ENCODE measurements at places on chromosomes 5 and 9.

GRCh38 chr5:117107859-117108258 lies 533.2 kb upstream of the SEMA6A start:
- no peak for DNase-seq

DNA sequence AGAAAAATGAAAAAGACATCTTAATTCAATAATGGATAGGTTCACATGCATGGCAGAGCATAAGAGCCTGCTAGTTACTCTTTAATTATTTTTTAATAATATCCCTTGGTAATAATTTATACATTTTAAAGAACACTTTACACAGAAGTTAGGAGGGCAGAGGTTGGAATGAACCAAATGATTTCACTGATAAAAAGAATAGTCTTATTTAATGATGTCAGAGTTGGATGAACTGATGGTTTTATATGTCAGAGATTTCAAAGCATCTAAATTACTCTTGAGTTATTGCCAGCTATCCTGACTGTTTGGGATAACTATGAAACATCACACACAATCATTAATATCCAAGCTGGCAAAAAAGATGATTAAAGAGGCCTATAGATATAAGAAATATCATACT lies 244.8 kb downstream of the CSNK1G3 start:
- no peak for DNase-seq

DNA sequence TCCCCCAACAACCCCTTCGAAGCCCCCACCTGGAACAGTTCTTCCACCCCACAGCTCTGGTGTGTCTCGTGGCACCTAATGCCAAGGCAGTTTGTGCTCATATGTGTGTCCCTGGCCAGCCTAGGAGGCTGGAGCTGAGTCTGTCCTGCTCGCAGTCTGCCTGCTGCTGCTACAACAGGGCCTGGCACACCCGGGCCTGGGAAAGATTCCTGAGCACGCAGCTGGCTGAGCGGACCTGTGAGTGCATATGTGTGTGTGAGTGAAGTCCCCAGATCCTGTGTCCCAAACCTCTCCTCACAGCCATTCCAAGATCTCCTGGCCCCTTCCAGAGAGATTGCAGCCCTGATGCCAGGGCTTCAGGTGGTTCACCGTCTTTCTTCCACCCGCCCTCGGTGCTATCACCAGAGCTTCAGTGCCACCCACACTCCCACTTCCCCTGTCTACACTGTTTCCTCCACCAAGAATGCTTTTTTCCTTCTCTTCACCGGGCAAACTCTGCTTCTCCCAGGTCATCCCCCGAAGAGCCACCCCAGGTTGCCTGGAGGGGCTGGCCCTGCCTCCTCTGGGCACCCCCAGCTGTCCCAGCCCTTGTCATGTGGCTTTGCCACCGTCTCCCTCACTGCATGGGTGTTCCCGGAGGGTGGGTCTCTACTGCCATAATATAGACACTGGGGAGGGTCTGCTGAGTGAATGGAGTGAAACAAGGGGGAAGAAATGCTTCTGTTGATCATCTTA lies 28.4 kb downstream of the LMX1B start:
- DNase-seq: no peak

DNA sequence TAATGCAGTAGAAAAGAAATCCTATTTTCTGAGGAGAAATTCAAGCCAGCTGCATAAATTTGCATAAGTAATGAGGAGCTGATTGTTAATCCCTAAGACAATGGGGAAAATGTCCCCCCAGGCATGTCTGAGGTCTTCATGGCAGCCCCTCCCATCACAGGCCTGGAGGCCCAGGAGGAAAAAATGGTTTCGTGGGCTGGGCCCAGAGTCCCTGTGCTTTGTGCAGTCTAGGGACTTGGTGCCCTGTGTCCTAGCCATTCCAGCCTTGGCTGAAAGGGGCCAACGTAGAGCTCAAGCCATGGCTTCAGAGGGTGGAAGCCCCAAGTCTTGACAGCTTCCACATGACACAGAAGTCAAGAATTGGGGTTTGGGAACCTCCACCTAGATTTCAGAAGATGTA lies 357.5 kb downstream of the SPATA31D1 start:
- no peak for DNase-seq

DNA sequence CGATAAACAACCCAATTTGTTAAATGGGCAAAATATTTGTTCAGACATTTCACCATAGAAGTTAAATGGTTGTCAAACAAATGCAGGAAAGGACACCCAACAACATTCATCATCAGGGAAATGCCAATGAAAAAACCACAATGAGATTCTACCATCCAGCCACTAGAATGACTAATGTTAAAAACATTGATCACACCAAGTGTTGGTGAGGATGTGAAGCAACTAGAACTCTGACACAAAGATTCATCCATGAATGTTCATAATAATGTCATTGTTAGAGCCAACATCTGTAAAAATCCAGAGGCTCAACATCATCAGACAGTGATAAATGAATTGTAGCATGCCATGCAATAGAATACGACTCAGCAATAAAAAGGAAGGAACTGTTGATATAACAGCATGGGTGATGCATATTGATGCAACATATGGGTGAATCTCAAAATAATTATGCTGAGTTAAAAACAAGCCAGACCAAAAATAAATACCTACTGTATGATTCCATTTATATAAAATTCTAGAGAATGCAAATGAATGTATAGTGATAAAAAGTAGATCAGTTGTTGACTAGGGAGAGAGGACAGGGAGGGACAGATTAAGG lies 55.9 kb upstream of the UNC5A start:
- peak; percentile 38 for DNase-seq

- no peak for DNase-seq
Measured at GRCh38 chr5:93884254-93884653, 142.9 kb upstream of the POU5F2 start.

GRCh38 chr5:113187906-113188305 lies 211.3 kb downstream of the DCP2 start:
- DNase-seq: no peak

GRCh38 chr5:164202338-164202737 lies 696.9 kb downstream of the MAT2B start:
- DNase-seq: no peak

DNA sequence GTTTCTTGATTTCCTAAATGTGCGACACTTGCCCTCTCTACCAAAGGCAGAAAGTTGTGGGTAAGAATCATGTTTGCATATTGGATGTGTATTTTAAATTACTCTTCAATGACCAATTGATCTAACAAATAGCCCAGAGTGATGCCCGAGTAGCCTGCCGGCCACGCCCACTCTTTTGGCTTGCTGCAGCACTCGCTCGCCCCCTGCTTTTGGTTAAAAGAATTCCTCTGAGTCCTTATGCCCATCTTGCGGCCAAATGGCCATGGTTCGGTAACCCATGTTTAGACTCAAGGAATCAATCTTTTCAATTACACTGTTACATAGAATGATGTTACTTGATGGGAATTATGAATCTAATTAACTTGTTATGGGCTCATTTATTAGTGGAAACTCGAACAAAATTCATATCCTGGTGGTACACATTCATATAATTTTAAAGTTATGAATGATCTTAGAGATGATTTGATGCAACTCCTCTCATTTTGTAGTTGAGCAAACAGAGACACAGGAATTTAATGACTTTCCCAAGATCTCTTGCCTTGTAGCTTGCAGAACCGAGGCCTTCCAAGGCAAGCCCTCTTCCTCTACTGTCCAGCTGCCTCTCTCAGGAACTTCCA lies 36.5 kb downstream of the PPIC start:
- DNase-seq: no peak

GRCh38 chr9:129174724-129175514 lies 3.1 kb downstream of the IER5L start:
- peak; percentile 73 for DNase-seq

DNA sequence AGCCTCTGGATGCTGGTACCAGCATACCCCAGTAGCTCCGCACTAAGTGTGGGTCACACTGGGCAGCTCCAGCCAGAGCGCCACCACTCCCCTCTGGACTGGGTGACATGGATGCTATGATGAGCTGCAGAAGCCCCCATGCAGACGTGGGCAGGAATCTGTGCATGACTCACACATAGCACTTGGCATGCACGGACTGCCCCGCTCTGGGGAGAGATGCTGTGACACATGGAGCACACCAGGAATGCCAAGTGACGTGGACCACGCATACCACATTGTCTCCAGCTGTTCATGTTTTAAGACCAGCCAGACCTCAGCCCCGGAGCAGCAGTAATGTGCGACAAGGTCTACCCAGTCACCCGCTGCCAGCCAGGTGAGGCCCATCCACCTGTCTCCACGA lies 64.1 kb downstream of the SEMA4D start:
- no peak for DNase-seq

GRCh38 chr5:112694853-112695709 lies 42.6 kb upstream of the APC start:
- DNase-seq: no peak

DNA sequence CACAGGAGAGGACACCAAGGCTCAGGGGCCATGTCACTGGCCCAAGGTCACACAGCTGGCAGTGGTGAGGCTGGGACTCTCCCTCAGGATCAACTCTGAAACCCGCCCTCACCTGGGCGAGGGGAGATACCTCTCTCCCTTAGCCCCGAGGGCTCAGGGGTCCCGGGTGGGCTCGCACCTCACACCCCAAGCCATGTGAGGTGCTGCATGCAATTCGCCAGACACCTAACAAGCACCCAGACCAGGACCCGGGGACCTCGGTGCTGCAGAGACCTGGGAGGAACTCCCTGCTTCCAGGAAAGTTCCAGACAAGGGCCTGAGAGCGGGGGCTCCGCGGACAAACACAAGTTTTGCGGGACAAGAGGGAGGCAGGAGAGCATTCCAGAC lies 19.3 kb downstream of the BRD3 start:
- DNase-seq: no peak

- no peak for DNase-seq
Measured at GRCh38 chr9:21875893-21876292, 73.5 kb downstream of the MTAP start.

DNA sequence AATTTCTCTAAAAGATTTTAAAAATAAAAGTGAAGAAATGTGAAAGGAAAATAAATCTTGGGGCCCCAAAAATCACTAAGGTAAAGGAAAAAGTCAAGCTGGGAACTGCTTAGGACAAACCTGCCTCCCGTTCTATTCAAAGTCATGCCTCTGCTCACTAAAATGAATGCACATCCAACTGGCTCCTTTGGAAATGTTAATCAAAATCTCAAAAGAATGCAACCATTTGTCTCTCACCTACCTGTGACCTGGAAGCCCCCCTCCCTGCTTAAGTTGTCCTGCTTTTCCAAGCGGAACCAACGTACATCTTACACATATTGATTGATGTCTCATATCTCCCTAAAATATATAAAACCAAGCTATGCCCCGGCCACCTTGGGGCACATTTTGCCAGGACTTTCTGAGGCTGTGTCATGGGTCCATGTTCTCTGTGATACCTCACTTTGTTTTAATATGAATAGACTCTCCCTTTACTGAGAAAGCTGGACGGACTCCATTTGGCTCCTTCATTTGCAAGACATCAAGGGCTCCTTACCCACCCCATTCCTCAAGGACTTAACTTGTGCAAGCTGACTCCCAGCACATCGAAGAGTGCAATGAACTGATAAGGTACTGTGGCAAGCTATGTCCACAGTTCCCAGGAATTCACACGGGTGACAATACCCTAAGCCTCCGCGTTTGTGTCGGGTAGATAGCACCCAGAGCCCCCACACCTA lies 164.3 kb downstream of the SMC2 start:
- DNase-seq: no peak

DNA sequence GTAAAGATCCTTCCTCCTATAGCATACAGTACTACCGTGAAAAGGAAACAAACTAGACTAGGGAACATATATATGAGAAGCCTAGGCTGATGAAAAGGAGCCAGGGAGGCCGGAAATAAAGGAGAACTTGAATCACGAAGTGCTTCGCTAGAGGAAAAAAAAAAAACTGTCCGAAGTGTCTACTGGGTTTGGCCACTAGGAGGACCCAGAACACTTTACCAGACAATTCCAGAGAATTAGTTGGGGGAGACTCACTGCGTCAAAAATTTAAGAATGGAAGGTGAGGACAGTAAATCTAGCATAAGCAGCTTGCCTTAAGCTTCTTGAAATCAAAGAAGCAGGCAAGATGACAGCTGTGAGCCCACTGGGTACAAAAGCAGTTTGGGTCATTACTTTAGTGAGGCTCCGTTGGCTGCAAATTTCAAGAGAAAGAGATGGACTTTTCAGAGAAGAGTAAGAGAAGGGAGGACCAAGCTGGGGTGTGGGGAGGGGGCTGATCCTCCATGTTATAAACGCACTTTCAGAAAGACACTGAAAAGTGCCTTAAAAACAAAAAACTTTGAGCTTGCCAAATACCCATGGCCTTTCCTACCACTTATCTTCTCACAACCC lies 47.4 kb downstream of the P4HA2 start:
- DNase-seq: peak; percentile 17

DNA sequence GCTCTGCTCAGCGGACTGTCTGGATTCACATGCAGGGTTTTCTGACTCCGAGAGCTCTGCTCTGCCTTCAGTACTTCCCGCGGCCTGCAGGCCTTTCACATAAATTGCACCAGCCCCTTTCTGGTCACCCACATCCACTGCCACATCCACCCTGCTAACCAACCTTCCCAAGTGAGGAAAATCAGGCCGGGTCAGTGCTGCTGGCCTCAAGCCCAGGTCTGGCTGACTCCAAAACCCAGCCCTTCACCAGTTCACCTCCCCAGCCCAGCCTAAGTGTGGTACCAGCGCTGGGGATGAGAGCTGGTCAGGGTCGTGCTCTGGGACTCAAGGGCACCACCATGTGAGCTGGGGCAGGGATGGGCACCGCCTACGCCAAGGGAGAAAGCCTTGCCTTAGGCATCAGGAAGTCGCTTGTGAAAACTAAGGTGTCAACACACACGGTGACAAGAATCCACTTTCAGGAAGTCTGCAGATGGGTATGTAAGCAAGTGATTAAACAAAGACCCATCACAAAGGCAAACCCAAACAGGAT lies 12.3 kb downstream of the LMAN2 start:
- no peak for DNase-seq

DNA sequence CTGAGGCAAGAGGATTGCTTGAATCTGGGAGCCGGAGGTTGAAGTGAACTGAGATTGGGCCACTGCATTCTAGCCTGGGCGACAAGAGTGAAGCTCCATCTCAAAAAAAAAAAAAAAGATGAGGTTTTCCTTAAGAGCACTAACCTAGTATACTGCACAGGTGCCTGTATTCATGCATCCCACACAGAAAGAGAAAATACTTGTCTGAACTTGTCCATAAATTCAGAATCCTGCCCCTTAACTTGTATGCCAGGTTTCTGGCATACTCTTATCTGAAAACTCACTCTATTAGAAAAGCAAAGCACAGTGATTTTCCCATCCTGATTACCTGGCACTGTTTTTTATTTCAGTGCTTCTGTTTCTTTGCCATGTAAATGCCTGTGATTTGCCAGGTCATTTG lies 125.3 kb upstream of the CDKN2B start:
- DNase-seq: no peak

- no peak for DNase-seq
Measured at GRCh38 chr5:77175231-77175630, 35.2 kb upstream of the PDE8B start.

GRCh38 chr5:73754254-73754653 lies 128.3 kb downstream of the ARHGEF28 start:
- no peak for DNase-seq
